ENCODE measurements at places on chromosomes 11 and 22.
A peak's percentile ranks its signal among the peaks of the same experiment; 100 is the strongest.

GRCh38 chr22:38788021-38788816, 5.7 kb downstream of the DNAL4 start:
- DNase-seq, result peak; percentile 87

DNA sequence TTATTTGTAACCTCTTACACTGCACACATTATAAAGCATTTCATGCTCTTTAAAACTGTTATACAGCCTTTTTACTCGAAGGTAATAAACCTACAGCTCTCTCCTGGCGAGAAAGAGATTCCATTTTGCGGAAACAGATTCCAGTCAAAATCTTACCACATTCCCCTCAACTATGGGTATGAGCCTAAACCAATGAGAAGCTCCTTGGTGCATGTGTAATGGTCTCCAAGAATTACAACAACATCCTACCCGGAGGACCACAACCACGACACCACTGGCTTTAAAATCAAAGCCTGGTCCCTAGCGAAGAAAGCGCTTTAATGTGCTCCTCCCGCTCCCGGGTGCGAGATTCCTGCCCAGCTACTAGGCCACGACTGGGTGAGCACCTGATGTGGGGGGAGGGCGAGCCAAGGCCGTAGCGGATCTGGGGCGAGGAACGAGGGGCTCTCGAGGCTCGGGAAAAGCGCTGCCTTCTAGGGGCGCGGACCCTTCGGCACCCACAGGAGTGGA, 821 bp downstream of the CELF1 start:
- peak; percentile 39 for DNase-seq

DNA sequence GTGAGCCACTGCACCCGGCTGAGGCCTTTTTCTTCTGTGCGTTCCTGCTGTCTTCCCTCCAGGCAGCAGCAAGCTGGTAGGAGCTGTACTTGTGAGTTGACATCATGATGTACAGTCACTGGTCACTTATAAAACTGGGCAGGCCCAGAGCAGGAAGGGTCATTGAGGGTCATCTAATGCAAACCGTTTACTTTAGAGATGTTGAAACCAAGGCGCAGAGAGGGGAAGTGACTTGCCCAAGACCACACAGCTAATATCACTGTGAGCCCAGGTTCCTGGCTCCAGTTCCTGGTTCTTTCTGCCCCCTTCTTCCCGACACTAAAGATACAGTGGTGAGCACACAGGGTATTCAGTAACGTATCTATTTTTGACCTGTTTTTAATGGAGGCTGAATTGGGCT, 27.3 kb downstream of the PTPRJ start:
- no peak for DNase-seq

DNA sequence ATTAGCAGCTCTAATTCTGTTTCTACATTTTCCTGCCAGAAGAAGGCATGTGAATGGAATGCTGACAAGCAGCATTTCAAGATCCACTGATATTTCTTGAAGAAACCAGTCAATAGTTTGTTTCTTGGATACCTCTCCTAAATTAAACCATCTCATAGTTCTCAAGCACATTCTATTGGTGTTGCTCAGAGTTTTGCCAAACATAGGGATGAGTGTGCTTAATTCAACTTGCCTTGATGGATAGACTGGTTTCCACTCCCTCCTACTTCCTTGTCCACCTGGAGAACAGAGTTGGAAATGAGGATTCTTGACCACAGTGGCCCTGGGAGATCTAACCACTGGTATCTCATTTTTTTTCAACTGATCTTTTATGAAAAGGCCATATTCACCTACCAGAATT, 29.8 kb upstream of the DDX10 start:
- peak; percentile 18 for DNase-seq

DNA sequence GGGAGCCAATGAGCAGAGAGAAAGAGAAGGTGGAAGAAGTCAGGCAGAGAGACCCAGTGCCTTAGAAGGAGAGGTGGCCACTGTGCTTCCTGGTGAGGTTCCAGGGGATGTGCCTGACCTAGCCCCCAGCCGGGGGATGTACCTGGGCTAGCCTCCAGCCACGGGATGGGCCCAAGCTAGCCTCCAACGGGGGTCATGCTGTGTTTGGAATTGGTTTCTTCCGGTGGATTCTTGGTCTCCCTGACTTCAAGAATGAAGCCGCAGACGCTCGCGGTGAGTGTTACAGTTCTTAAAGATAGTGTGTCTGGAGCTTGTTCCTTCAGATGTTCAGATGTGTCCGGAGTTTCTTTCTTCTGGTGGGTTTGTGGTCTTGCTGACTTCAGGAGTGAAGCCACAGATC, 6.9 kb upstream of the SMIM38 start:
- DNase-seq, result no peak

GRCh38 chr11:8987446-8987845, 16.4 kb downstream of the NRIP3 start:
- no peak for DNase-seq

DNA sequence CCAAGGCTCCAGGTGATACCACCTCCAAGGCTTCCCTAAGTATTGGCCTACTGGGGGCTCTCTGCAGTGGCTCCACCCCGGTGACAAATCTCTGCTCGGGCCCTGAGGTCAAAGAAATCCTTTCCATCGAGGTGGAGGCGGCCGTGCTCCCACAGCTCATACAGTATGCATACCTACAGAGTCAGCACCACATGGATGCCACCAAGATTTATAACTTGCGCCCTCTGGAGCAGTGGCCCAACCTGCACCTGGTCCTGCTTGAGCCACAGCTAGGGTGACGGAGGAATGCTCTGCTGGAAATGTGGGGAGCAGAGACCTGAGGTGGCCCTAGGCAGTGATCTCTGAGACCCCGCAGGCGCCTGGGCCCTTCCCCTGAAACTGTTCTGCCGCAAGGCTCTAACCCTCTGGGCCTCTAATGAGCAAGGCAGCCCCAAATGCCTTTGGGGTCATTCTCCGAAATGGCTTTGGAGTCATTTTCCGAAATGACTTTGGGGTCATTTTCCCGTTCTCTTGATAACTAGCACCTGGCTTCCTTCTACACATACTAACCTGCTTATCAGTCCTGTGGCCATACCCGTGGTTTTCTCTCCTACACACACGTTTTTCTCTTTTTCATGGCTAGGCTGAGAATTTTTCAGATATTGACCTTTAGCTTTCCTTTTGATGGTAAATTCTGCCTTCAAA, 33.9 kb downstream of the TMEM45B start:
- no peak for DNase-seq

DNA sequence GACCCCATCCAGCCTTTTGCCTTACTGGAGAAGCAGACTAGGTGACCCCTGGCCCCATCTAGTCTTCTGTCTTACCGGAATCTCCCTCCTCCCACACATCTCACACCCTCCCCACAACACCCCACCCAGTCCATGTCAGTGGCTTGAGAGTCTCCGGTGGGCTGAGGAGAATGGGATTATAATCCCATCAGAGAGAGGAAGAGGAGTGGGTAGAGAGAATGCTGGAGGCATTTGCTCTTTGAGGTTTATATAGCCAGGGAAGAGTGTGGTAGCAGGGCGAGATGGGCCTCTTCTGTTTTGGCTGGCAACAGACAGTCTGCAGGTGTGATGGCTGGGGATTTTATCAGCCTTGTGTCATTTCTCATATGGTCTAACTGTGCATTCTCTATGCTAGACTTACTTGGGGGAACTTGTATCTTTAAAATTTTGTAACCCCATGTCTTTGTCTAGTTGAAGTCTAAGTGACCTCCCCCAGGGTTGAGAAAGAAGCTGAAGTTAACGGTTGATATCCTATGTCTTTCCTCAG, 50.3 kb downstream of the GRAMD1B start:
- no peak for DNase-seq

GRCh38 chr11:12769834-12770345, 95.7 kb downstream of the TEAD1 start:
- DNase-seq, result peak; percentile 77

All from AG08395 (cell line).